Myocyte (in vitro differentiated cells): ENCODE measurements at places on chromosomes 11 and 22. TPM values are rescaled to one million over a fixed set of nuclear protein-coding genes. Genes with fewer than 3 reads are reported as not detected.

The BBOX1 gene
- total RNA-seq: 0.16 TPM in 1 of 2 replicates, not detected in the other

The WBP2NL gene
- total RNA-seq: not detected in 2 replicates

The SCGB1D2 gene
- total RNA-seq: not detected in 2 replicates

The CWC15 gene
- 42.1 and 46.0 TPM in 2 replicates for total RNA-seq

The FGF4 gene
- total RNA-seq: not detected in 2 replicates

The OR52H1 gene
- not detected in 2 replicates for total RNA-seq

The APOA4 gene
- not detected in 2 replicates for total RNA-seq

The DGCR6 gene
- total RNA-seq: 2.3 and 5.0 TPM in 2 replicates

The C11orf65 gene
- 0.47 and 0.86 TPM in 2 replicates for total RNA-seq

The RBM7 gene
- 15.9 and 19.1 TPM in 2 replicates for total RNA-seq

The HOATZ gene
- total RNA-seq: not detected in 2 replicates

The CRACR2B gene
- 16.6 and 26.5 TPM in 2 replicates for total RNA-seq

The SIAE gene
- total RNA-seq: 14.4 and 14.8 TPM in 2 replicates

The CRYBB1 gene
- not detected in 2 replicates for total RNA-seq

The AIFM3 gene
- 0.13 TPM in 1 of 2 replicates, not detected in the other for total RNA-seq
